ENCODE measurements at places on chromosomes 12 and 14.

GRCh38 chr12:120224304-120225199, 23.6 kb upstream of the RPLP0 start:
- DNase-seq = no peak

DNA sequence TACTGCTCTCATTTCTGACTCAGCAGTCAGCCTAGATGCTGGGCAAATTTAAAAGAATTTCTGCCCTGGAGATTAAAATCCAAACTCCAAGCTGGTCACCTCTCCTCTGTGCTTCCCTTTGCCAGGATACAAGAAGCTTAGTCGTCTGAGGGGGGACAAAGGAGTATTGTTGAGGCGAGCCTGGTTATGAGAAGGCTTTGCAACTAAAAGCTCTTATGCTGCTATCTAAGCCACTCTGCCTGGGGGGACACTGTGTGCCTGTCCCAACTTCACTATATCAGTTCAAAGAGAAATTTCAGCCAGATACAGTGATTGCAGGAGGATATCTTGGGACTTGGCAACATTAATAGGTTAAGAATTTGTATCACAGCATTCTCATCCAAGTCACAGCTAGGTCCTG, 10.8 kb upstream of the PLEKHH1 start:
- no peak for DNase-seq

DNA sequence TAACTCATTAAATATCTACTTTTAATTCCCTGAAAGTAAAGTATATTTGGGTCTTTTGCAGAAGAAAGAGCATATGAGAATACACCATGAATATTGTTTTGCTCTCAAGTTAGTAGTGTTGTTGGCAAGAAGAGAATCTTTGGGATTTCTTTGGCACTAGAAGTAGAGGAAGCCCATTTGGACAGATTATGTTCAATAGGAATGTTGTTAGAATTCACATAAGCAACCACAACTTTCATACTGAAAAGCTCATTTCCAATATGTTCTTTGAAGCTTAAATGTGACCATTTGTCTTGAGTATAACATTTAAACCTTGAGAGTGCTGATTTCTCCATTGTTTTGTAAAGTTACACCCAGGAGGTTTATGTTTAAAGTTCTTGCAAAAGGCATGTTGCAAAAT, 37.6 kb downstream of the PLEKHG7 start:
- no peak for DNase-seq

GRCh38 chr12:40684986-40685385, 7.3 kb upstream of the CNTN1 start:
- DNase-seq = no peak

GRCh38 chr12:122060081-122060501, 18.5 kb upstream of the MLXIP start:
- DNase-seq = no peak

DNA sequence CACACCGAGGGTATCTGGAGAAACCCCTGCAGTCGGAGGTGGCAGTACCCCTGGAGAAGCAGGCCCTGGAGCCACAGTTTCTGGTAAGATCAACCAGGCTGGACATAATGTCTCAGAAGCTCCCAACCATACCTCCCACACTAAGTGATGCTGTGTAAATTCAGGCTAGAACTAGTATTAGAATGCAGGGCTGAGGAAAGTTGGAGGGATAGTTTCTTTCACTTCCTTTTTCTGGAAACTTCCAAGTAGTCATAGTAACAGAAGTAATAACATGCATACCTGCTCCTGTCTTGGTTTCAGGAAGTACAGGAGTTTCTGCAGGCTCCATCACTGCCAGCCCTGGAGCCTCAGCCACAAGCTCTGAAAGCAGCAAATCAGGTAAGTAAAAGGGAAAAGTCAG, 228.1 kb upstream of the CNTN1 start:
- no peak for DNase-seq

DNA sequence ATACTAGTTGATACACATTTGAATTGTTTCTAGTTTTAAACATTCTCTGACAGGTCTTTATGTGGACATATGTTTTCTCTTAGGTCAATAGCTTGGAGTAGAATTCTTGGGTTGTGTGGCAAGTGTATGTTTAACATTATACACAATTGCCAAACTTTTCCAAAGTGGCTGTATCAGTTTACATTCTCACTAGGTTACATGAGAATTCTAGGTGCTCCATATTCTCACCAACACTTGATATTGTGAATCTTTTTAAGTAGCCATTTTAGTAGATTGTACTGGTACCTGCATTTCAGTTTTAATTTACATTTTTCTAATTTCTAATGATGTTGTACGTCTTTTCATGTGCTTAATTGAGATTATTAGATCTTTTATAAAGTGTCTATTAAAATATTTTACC, 28.6 kb downstream of the CCDC91 start:
- DNase-seq = no peak

DNA sequence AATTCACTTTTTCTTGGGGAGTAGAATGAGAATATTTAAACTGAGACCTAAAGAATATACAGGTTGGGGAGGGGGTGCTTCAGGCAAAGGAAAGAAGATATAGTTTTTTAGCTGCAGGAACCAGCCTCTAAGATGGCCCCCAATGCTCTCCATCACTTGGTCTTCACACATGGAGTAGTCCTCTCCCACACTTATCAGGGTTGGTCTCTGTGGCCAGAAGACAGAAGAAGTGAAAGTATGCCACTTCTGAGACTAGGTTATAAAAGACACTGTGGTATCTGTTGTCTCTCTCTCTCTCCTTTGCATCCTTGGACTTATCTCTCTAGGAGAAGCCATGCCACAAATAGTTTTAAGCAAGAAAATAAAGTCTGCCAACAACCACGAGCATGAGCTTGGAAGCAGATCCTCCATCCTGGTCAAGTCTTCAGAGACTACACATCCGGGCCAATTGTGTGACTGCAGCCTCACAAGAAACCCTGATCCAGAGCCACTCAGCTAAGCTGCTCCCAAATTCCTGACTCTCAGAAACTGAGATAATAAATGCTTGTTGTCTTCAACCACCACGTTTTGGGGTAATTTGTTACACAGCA, 18.0 kb downstream of the PUS7L start:
- DNase-seq = no peak

DNA sequence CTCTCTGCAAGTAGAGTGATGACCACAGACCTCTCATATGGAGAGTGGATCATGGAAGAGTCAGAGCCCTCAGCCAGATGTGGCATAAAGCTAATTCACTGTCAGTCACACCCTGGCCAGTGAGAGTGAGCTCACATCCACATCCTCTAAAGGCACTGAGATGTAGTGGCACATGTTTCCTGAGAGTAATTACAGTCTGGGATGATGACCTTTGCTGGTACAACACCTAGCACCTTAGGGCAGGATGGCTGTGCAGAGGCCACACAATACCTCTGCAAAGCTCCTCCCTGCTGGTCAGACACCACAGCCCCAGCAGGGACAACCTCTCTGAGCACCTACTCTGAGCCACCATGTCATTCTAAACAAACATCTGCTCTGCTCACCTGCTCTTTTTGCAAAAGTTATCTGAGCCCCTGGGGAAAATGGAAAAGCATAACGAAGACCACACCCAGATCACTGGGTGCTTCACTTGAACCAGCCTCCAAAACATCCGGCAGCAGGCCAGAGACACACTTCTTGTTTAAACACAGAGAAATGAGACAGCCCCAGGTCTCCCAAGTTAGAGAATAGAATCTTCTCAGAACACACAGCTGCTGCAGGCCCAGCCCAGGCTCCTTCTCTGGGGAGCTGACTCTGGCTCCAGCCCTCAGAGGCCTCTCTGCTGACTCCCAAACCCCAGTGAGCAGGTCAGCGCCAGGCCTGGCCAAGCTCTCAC, 30.3 kb downstream of the PITPNM2 start:
- no peak for DNase-seq

DNA sequence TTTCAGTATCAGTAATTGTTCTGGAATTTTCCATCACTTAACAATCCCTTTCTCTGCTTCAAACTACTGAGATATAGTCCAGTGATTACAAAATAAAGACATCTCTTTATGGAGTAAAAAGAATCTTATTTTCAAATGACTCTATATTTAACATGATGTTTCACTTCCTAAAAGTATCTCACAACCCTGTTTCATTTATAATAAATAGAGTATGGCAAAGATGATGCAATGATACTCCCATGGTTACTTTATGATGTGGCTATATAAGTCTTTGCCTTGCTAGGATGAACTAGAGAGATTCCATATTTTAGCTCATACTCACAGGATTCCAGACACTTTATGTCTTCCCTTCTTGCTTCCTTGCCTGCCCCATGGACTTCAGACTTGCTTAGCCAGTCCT, 953.5 kb upstream of the MDGA2 start:
- DNase-seq = no peak

DNA sequence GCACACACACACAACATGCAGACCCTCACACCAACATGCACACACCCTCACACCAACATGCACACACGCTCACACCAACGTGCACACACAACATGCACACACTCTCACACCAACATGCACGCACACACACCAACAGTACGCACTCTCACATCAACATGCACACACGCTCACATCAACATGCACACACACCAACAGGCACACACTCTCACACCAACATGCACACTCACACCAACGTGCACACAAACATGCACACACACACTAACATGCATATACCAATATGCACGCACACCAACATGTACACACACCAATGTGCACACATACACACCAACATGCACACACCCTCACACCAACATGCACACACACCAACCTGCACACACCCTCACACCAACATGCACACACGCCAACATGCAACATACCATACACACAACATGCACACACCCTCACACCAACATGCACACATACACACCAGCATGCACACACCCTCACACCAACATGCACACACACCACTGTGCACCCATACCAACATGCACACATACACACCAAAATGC, 175.8 kb downstream of the KSR2 start:
- DNase-seq = no peak

GRCh38 chr14:64292197-64292596, 2.0 kb downstream of the ESR2 start:
- DNase-seq = no peak

DNA sequence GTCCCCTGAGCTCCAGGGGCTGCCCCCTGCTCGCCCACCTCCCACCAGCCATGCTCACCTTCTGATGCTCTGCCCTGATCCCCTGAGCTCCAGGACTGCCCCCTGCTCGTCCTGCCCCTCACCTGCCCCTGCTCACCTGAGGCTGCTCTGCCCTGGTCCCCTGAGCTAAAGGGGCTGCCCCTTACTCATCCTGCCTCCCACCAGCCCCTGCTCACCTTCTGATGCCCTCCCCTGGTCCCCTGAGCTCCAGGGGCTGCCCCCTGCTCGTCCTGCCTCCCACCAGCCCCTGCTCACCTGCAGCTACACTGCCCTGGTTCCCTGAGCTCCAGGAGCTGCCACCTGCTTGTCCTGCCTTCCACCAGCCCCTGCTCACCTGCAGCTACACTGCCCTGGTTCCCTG, 247.2 kb downstream of the TMEM121 start:
- DNase-seq = no peak

DNA sequence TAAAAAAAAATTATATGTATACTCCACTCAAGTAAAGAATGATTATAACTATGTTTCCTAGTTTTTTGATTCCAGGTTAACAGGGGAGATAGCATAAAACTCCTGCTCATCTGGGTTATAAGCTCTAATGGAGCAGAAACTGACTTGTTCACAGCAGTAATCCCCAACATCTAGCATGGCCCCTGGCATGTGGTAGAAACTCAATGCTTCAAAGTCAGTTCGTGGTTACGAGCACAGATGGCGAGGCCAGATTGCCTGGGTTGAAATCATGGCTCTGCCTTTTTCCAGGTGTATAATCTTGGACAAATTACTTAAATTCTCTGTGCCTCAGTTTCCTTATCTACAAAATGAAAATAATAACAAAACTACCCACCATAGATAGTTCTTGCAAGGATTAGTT, 183.8 kb downstream of the TTC7B start:
- no peak for DNase-seq

GRCh38 chr12:18589316-18589715, 148.5 kb downstream of the PLCZ1 start:
- DNase-seq = no peak

- no peak for DNase-seq
Observed at GRCh38 chr12:109951136-109951535, 45.0 kb downstream of the GIT2 start.

- DNase-seq = no peak
Observed at GRCh38 chr12:43836475-43836989, 651 bp downstream of the TMEM117 start.

Measured in mesenteric fat pad (tissue), 1 donor.